ENCODE measurements at places on chromosomes 3 and 15. TPM values are rescaled to one million over a fixed set of nuclear protein-coding genes. Genes with fewer than 3 reads are reported as not detected.

DNA sequence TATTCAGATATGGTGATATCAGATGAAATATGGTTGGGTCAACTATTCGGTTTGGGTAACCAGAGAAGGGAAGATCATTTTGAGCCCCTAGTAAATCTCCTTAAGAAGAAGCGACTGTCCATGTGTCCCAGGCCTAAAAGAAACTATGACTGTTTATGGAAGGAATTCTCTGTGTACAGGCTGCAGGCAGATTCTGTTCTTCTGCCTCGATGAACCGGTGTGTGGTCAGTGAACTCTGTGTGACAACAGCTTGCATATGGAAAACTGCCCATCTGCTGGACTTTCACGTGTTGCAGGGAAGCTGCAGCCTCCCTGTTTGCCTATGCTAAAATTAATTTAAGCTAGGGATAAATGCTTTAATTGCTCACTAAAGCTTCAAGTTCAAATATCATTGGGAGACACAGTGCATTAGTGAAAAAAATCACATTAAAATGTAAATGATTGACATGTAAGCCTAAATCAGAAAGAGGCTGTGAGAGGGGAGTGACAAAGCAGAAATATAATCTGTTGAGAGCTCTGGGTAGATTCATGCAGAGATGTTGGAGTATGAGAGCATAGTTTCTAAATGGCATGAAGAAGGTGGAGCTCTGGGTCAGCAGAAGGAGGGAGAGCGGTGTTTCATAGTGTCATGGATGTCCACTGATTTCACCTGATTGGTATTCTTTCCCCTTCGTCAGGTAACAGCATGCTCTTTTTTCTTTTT, 65.4 kb upstream of the PFN2 start:
- H3K27ac ChIP-seq, result no peak overlapping the region
- DNase-seq, result no peak
- H3K4me3 ChIP-seq, result no peak overlapping the region
- H3K36me3 ChIP-seq, result no peaks in the 10 kb centered on the region
- no peaks in the 10 kb centered on the region for H3K27me3 ChIP-seq
- no peaks in the 10 kb centered on the region for H3K4me1 ChIP-seq

- H3K27ac ChIP-seq, result no peak overlapping the region
- H3K4me1 ChIP-seq, result no peaks in the 10 kb centered on the region
- DNase-seq, result no peak
- no peak overlapping the region for H3K4me3 ChIP-seq
- no peaks in the 10 kb centered on the region for H3K27me3 ChIP-seq
Observed at GRCh38 chr3:61080737-61081445, 170.4 kb downstream of the FHIT start.

GRCh38 chr3:23952646-23953045, 7.6 kb downstream of the NR1D2 start:
- peaks cover 15% of the 10 kb centered on the region for H3K36me3 ChIP-seq
- no peaks in the 10 kb centered on the region for H3K27me3 ChIP-seq
- no peak for DNase-seq
- no peak overlapping the region for H3K27ac ChIP-seq
- H3K4me3 ChIP-seq, result no peak overlapping the region
- H3K4me1 ChIP-seq, result peaks cover 23% of the 10 kb centered on the region

DNA sequence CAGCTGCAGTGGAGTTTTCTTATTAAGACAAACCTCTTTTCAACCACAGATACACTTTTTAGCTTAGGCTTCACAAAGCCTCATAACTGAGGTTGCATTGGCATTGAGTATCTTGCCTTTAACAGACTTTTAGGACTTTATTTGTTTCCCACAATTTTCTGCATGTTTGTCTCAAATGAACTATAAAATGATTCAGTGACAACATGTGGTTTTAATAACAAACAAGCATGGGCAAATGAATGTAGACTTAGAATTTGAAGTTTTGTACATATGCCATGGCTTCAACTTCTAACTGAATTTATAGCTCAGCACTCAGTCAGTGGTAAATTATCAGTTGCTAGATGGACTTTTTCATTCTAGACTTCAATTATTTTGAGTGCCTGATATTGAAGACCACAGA, 101.6 kb downstream of the SLC25A26 start:
- H3K4me3 ChIP-seq, result no peak overlapping the region
- DNase-seq, result no peak
- peaks cover 4% of the 10 kb centered on the region for H3K36me3 ChIP-seq
- no peaks in the 10 kb centered on the region for H3K4me1 ChIP-seq
- no peak overlapping the region for H3K27ac ChIP-seq

GRCh38 chr3:194105292-194105691, 30.7 kb upstream of the HES1 start:
- peaks cover 29% of the 10 kb centered on the region for H3K27me3 ChIP-seq
- H3K4me1 ChIP-seq, result peaks cover 3% of the 10 kb centered on the region
- no peak overlapping the region for H3K4me3 ChIP-seq
- H3K27ac ChIP-seq, result no peak overlapping the region
- no peak for DNase-seq

DNA sequence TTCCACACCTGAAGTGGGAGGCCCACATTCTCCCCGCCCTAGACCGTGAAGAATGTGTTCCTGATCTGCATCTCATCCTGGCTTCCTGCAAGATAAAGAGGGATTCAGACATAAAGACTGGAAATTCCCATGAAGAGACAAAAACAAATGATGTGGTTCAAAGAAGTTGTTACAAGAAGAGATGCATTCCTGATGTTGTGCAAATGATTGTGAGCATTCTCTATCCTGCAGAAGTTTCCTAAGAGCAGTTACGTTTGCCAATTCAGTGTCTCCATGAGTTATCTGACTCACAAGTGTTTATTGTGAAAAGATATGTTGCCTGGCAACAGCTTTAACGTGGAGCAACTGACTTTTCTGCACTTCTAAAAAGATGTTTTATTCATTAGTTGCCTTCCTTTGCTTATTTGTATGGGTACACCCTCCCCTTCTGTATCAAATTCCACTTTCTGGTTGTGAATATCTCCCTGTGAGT, 107.8 kb downstream of the ZIC4 start:
- H3K4me1 ChIP-seq, result no peaks in the 10 kb centered on the region
- H3K4me3 ChIP-seq, result no peak overlapping the region
- H3K27ac ChIP-seq, result no peak overlapping the region
- no peak for DNase-seq

DNA sequence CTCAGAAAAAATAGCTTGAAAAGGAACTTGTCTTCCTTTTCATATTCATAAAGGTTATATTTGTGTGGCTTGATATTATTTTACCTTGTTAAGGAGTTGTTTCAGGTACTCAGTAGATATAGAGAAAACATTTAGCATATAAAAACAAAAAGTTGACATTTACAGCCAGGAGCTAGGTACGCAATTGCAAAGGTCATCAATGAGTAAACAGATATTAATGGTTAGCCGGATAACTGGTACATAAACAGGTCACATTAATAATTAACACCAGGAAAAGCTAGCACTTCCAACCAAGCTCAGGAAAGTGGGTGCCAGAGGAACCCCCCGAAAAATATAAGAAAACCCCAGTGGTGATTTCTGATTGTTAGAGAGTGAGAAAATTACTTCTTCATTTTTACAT, 146.6 kb upstream of the NR2F2 start:
- no peaks in the 10 kb centered on the region for H3K36me3 ChIP-seq
- H3K27ac ChIP-seq, result no peak overlapping the region
- no peak for DNase-seq
- no peaks in the 10 kb centered on the region for H3K4me1 ChIP-seq

- DNase-seq, result no peak
- H3K4me1 ChIP-seq, result no peaks in the 10 kb centered on the region
- H3K27me3 ChIP-seq, result no peaks in the 10 kb centered on the region
- H3K36me3 ChIP-seq, result no peaks in the 10 kb centered on the region
- H3K27ac ChIP-seq, result no peak overlapping the region
Observed at GRCh38 chr3:88410259-88410658, 260.5 kb downstream of the C3orf38 start.

DNA sequence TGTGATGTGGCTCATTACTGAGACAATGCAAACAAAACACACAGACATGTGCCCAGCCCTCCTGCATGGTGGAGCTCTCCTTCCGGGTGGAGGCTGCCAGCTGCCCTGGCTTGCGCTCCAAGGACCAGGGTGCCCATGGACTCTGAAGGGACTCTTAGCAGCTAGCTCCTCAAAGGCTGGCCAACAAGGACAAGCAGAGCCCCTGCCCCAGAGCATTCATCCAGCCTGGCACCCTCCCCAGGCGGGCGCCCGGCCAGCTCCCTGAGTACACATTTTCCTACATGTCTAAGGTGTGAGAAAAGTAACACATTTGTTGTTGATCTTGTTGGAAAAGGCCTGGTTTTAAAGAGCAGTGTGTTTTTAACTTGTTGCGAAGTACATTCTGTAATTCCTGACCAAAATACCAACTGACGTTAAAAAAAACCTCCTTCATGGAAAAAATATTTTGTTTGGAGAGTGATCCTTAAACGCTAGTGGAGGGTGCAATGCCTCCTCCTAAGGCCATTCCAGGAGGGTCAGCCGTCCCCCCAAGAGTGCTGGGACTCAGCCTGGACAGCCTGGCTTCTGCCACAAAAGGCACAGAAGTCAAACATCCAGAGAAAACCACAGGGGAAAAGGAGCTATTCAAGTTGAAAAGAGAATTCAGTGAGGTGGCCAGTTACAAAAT, 86.9 kb downstream of the KLF15 start:
- no peak for DNase-seq
- H3K36me3 ChIP-seq, result no peaks in the 10 kb centered on the region
- no peak overlapping the region for H3K27ac ChIP-seq
- no peaks in the 10 kb centered on the region for H3K27me3 ChIP-seq
- H3K4me3 ChIP-seq, result no peak overlapping the region

DNA sequence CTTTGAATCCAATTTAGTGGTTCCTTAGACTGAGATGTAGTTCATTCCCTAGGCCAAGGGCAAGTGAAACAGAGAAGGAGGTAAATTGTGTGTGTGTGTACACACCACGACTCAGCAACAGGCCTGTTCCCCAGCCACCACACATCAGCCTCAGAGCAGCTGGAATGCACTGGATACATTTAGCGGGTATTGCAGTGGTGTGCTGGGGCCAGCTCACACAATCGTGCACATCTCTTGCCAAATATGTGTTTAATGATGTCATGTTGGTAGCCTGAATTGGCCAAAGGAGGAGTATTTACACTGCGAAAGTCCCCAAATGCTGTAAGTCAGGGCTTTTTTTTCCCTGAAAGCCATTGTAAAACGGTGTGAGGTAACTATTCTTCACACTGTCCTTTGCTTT, 82.3 kb downstream of the RBPMS2 start:
- H3K36me3 ChIP-seq, result peaks cover 2% of the 10 kb centered on the region
- no peak overlapping the region for H3K27ac ChIP-seq
- DNase-seq, result no peak
- no peak overlapping the region for H3K4me3 ChIP-seq
- no peaks in the 10 kb centered on the region for H3K27me3 ChIP-seq

DNA sequence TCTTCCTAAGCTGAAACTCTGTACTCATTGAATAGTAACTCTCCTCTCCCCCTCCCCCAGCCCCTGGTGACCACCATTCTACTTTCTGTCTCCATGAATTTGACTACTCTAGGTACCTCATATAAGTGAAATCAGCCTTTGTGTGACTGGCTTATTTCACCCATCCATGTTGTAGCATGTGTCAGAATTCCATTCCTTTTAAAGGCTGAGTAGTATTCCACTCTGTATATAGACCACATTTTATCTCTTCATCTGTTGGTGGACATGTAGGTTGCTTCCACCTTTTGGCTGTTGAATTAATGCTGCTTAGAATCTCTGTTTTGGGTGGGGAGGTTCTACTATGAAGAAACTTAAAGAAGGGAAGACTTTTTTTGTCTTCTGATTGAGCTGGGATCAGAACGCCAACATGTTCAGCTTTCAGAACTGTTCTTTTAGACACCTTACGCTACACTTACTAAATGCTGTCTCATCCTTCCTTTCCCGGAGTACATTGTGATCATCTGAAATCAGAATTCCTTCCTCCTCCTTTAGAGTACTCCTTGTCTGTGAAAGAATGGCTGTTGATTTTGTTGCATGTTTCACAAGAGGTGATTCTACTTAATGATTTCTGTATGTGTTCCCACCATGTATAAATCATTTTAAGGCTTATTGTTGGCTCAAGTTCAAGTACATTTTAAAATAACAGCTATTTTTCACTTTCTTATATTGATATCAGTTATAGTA, 50.3 kb downstream of the MRPS25 start:
- no peaks in the 10 kb centered on the region for H3K27me3 ChIP-seq
- H3K4me1 ChIP-seq, result no peaks in the 10 kb centered on the region
- peaks cover 58% of the 10 kb centered on the region for H3K36me3 ChIP-seq
- DNase-seq, result no peak
- no peak overlapping the region for H3K27ac ChIP-seq

DNA sequence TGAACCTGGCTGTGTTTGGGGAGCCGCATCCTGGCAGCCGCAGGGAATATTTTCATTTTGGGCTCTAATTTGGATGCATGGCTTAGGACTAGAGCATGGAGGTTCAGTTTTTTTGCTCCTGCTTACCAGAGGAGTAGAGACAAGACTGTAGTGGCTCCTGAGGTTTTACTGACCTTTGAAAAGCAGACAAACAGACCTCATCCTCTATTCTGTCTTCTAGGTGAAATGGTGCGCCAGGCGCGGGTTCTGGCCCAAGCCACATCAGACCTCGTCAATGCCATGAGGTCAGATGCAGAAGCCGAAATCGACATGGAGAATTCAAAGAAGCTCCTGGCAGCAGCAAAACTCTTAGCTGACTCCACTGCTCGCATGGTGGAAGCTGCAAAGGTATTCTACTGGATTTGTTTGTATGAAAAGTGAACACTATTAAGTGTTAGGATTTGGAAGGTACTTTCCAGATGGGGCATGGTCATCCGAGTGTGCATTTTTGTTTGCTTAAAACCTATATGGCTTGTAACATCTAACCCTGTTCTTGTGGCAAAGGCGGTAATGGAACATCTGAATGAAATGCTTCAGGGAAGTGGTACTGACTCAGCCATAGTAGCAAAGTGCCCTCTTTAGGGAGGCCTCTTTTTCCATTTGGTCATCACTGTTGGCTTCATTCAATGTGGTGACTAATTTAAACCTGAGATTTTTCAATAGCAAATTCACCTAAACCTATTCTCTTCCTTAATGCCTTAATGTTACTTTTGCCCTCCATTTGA, 330.7 kb upstream of the TPM1 start:
- peaks cover 3% of the 10 kb centered on the region for H3K27me3 ChIP-seq
- H3K36me3 ChIP-seq, result no peaks in the 10 kb centered on the region
- no peak overlapping the region for H3K4me3 ChIP-seq
- H3K27ac ChIP-seq, result no peak overlapping the region
- H3K4me1 ChIP-seq, result no peaks in the 10 kb centered on the region

GRCh38 chr3:123050666-123051065, 16.2 kb upstream of the PDIA5 start:
- no peak overlapping the region for H3K27ac ChIP-seq
- no peaks in the 10 kb centered on the region for H3K27me3 ChIP-seq
- H3K4me3 ChIP-seq, result no peak overlapping the region
- DNase-seq, result no peak

Gene IQCH
- total RNA-seq, result 0.43 TPM

Gene EXD1
- not detected for total RNA-seq

Gene SERINC4
- 0.20 TPM for total RNA-seq

Gene GOLGA8S
- total RNA-seq, result 0.60 TPM

Gene A4GNT
- not detected for total RNA-seq

Gene KCNAB1
- total RNA-seq, result not detected

Gene GABRR3
- not detected for total RNA-seq

Gene MCF2L2
- 4.8 TPM for total RNA-seq

Gene C3orf85
- total RNA-seq, result not detected
